ENCODE measurements at places on chromosomes 12 and 14. TPM values are rescaled to one million over a fixed set of nuclear protein-coding genes. Genes with fewer than 3 reads are reported as not detected.

DNA sequence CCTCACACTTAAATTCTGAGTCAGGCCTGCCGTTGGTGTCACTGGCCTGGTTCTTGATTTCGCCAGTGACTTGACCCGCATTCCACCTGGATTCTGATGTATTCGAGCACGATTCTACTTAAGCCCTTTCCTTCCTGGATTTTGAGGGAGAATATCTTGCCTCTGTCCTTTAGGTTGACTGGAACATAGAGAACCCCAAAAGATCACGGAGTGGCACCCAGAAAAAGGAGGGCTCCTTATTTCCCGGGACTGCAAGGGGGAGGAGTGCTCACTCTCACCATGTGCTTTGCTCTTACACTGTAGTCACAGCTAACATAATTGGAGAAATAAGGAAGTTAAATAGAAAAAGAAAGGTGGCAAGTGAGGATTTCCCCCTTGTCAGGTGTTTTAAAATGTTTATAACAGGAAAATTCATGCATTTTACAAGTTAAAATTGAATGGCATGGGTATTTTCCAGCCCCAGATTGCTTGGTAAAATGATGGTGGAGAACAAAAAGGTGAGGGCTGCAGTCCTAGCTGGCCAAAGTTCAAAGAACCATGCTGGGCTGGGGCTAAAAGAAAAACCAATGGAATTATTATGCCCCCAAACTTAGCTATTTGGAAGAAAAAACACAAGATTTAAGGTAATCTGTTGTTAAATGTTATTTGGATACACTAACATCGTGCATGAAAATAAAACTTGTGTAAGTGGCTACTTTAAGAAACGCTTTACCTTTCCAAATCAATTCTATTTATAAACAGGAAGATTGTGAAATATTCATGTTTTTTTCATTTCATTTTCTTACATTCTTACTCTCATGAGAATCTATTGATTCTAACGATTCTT, 8.9 kb downstream of the FOXA1 start:
- DNase-seq = no peak

DNA sequence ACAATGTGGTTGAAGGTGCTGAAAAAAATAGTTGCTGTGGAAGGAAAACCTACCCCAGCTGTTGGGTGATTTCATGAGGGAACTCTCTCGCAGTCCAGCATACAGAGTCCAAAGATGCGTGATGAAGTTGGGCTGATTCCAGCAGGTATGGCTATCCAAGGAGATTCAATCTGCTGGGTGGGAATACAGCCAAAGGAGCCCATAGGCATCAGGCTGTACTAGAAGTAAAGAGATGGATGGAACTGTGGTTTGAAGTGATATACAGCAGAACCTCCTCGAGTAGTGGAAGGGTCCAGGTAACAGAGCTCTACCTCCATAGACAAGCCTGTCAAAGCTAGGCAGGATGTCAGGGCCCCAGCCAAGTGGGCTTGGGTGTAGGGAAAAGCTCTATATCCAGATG, 11.5 kb upstream of the TMTC2 start:
- no peak for DNase-seq

GRCh38 chr14:75885829-75886228, 96.0 kb downstream of the TGFB3 start:
- no peak for DNase-seq

DNA sequence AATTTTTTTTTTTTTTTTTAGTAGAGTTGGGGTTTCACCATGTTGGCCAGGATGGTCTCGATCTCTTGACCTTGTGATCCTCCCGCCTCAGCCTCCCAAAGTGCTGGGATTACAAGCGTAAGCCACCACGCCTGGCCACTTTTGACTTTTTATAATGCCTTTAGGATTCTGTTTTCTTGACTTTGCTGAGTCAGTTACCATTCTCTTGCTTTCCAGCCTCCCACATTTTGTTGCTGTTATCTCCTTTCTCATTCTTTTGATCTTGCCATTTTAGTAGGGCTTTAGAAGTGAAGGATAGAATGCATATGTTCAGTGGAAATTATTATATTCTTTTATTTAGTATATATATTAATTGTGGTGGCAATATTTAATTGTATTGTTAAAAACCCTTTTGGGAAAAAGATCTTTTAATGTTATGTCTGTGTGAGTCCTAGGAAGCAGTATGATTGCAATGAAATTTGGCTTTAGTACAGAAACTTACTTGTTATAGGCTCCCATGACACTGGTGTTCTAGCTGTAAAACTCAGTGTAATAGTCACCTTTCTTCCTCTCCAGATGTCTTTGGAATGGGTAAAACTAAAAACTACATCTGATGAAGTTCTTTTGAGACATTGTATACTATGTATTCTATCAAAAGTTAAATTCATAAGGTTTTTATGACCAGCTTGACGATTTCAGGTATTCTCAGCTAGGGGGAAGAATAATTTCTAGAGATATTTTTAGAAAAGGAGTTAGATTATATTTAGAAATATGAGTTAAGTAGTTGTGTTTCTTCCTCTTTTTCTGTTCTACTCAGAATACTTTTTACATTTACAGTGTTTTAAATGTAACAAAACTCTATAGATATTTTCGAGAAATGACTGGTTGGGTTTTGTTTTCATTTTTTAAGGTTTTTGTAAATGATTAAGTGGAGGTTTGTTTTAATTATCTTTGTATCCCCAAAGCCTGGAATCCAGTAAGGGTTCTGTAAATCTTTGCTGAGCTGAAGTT, 74.7 kb downstream of the APAF1 start:
- no peak for DNase-seq

DNA sequence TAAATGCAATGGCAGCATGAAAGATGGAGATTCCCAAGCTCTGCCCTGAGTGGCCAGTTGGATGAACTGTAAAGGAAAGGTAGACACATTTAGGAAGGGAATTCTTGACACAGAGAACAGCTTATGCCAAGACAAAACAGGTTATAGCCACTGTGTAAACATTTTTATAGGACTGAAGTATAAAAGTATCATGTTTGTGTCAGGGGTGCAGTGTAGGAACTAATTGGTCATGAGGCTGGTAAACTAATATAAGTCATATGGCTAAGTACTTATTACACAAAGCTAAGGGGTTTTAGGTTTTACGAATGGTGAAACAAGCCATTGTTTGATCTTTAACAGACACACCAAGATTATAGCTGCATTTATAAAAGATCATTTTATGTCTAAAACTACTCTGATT, 207.7 kb upstream of the SLC16A7 start:
- DNase-seq = no peak

GRCh38 chr12:123805173-123805572, 43.1 kb downstream of the DNAH10 start:
- DNase-seq = no peak

DNA sequence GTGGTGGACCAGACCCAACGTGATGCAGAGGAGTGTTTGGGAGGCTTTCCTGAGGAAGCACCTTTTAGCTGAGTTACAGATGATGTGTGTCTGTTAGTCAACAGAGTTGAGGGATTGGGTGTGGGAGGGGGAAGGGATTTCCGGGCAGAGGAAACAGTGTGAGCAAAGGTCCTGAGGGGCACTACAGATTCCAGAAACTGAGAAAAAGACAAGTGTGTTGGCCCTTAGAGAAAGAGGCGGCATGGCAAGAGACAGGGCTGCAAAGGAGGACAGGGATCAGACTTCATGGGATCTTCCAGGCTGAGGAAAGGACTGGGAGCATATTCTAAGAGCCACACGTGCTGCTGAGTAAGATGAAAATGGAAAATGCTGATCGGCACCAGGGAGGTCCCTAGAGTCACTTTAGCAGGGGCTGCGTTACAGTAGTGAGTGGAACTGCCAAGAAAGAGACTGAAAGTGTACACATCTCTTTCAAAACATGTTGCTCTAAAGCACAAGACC, 9.4 kb upstream of the RPS6KL1 start:
- no peak for DNase-seq

DNA sequence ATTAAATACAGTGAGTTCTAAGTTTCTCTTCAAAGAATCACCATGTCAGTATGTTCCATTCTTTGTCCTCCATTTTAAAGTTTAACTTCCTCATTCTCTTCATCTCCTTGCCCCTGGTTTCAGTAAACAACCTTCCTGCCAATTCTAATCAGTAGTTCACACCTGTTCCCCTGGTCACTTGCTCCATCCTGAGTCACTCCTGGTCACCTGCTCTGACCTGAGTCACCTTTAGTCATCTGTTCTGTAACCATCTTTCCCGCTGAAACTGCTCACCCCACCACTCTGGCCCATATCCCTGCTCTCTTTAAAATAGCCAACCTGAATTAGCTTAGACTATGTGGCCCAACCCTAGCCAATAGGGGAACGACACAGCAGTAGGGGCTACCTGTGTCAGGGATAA, 1447.4 kb upstream of the TMEM132C start:
- DNase-seq = no peak

TCL1B gene
- not detected for total RNA-seq

RD3L gene
- not detected for total RNA-seq
